ENCODE measurements at places on chromosomes 7 and 10.

GRCh38 chr10:2463316-2463715, 604.0 kb upstream of the PFKP start:
- DNase-seq, result no peak

- DNase-seq, result no peak
Observed at GRCh38 chr10:50605951-50606270, 17.8 kb downstream of the SGMS1 start.

GRCh38 chr10:71432101-71432905, 35.6 kb downstream of the CDH23 start:
- DNase-seq, result no peak

DNA sequence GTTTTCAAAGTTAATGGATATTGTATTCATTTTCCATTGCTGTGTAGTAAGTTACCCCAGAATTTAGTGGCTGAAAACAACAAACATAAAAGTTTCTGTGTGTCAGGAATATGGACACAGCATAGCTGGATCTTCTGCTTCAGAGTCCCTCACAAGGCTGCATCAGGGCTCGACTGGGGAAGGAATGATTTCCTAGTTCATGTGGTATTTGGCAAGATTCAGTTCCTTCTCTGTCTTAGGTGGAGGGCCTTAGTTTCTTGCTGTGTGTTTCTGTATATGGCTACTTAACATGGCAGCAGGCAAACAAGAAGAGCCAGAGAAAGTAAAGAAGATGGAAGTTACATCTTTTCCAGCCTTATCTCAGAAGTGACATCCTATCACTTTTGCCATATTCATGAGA, 51.1 kb downstream of the TPST1 start:
- DNase-seq, result no peak

GRCh38 chr7:915291-916218, 38.9 kb downstream of the ADAP1 start:
- no peak for DNase-seq

Measured in HFFc6 (cell line).